ENCODE measurements at places on chromosomes 7 and 10.
A peak's percentile ranks its signal among the peaks of the same experiment; 100 is the strongest.

- DNase-seq, result peak; percentile 25
Observed at GRCh38 chr10:119416855-119417254, 125.7 kb downstream of the RGS10 start.

- DNase-seq, result no peak
Observed at GRCh38 chr10:61410353-61411070, 42.7 kb downstream of the TMEM26 start.

DNA sequence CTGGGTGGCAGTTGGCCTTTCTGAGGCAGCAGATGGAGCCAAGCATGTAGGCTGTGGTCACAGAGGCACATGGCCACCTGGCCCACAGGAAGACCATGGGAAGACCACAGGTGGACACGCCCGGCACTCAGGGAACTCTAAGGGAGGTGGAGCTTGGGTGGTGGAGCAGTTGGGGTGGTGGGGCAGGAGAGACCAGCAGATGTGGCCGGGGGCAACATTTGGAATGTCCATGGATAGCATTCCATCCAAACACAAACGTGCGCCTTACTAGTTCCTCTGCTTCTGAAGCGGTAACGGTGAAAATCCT lies 290.9 kb downstream of the PTPRN2 start:
- DNase-seq, result no peak

GRCh38 chr7:22934023-22934422 lies 79.9 kb downstream of the HYCC1 start:
- no peak for DNase-seq

DNA sequence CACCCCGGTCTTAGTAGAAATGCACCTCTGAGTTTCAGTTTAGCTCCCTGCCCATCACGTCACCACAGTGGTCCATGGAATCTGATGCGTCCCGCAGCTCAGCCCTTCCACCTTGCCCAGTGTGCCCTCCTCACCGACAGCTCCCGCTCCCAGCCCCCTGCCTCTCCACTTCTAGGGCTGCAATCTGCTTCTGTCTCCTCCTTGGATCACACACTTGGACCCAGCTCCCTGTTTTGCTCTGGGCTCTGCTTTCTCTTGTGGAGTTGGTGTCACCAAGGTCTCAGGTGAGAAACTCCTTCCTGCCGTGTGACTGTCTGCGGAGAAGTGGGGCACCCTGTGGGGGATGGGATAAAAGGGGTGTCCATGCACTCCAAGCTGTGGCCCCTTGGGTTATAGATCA lies 37.9 kb downstream of the GPR26 start:
- no peak for DNase-seq

GRCh38 chr10:127374074-127374680 lies 174.9 kb upstream of the NPS start:
- no peak for DNase-seq

DNA sequence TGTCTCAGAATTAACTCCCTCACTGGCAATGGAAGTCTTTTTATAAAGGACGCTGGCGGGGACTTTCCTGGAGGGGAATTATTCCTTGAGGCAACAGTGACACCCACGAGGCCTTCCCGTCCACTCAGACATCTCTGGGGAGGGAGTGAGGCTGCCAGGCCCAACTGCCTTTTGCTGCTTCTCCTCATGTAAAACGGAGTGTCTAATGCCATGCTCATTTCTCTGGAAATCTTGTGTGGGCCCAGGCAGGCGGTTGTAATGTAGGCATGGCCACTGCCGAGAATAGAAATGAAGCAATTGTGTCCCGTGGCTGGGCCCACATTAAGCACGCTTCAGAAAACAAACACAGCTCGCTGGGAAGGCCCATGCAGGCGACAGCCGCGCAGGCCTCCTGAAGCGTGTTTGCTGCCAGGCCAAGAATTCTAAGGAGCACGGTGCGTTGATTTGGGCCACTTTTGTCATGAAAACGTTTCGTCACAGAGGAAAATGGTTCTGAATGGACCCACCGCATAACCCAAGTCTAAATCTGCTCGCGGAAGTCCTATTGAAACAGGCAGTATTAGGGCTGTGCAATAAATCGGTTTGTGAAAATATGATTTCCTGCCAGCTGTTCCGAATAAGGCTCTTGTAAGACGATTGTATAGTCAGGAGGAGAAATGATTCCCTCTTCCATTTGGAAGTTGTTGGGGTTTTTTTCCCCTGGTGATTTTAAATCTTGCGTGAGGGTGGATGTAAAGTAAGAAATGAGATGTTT lies 104.2 kb upstream of the CHST15 start:
- DNase-seq, result no peak

DNA sequence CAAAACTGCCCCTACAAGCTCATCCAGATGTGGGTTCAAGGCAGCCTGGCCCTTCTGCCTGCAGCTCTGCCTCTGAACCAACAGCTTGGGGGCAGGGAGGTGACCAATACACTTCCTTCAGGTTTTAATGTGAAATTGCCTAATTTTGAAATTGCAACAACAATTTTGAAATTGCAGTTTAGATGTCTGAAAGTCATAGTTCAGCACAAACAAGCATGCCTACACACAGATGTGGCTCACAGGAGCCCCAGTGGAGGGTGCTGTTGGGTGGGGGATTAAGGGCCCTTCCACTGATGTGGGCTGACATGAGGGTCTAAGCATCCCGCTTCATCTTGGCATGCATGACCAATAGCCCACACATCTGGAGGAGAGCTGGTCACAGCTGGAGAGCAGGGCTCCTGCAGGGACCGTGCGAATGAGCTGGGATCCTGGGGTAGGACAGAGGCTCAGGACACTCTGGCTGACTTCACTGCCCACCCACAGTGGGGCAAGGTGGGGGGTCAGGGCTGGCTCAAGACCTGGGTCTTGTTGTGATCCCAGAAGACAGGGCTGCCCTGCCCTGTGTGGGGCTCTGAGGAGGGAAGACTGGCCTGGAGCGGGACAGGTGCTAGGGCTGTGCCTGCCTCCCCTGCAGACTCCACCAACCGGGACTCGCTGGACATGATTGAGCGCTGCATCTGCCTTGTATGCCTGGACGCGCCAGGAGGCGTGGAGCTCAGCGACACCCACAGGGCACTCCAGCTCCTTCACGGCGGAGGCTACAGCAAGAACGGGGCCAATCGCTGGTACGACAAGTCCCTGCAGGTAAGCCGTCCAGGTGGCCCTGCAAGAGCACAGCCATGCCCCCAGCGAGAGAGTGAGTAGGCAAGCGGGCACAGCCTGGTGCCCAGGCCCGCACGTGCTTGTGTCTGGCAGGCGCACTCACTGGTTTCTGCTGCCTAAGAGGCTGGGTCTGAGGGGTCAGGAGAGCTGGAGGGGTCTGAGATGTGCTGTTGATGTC lies 32.3 kb downstream of the CHAT start:
- no peak for DNase-seq

DNA sequence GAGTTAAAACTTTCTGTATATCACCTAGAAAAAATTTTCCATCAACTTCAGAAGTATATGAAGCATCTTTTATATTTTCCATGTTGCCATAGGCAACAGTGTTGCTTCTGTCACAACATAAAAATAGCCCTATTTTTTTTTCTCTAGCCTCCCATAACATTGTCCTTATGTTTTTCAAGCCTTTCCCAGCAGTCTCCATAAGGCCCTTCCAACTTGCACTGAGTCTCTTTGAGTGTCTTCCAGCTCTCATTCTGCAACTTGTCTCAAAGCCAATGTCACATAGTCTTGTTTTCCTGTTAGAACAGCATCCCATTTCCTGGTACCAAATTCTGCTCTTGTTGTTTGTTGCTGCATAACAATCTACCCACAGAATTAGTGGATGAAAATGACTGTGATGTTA lies 1055.5 kb upstream of the GHITM start:
- DNase-seq, result no peak

DNA sequence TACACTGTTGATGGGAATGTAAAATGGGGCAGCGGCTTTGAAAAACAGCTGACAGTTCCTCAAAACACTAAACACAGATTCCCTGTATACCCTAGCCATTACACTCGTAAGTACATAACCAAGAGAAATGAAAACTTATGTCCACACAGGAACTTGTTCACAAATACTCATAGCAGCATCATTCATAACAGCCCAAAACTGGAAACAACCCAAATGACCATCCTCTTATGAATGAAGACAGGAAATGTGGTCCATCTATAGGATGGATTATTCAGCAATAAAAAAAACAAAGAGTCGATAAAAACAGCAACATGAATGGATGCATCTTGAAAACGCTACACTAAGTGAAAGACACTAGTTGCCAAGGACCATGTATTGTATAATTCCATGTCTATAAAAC lies 23.7 kb downstream of the NMT2 start:
- no peak for DNase-seq

GRCh38 chr10:5559642-5560141 lies 34.9 kb downstream of the CALML3 start:
- DNase-seq, result no peak

DNA sequence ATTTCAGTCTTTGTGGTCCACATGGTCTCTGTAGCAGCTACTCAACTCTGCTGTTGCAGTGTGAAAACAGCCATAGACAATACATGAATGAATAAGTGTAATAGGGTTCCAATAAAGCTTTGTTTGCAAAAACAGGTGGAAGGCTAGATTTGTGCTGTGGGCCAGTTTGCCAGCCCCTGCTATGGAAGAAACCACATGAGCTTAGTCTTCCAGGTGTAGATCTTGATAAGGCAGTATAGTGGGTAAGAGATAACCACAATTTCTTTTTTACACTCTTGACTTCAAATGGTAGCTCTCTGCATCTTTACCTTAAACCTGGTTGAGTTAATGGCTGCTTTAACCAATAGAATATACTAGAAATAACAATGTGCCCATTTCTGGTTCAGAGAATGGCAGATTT lies 135.0 kb upstream of the PALS2 start:
- no peak for DNase-seq

GRCh38 chr7:107528461-107528860 lies 35.3 kb downstream of the COG5 start:
- no peak for DNase-seq

- no peak for DNase-seq
Observed at GRCh38 chr10:6068006-6068405, 5.8 kb upstream of the IL2RA start.

DNA sequence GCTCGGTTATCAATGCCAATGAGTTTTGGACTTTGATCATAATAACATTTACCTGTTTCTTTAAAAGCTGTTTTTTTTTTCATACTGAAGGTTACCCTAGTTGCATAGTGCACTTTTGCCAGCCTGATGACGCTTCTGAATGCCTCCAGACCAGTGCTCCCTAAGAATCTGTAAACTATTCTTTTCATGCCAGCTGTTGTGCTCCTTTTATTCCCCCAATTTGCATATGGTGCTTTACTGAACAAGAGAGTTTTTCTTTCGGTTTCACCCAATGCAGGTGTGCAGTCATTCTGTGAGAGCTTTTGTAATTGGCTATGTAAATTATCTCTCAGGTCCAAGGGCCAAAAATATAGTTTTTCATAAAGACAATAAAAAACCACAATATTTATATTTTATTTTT lies 48.1 kb upstream of the GLCCI1 start:
- DNase-seq, result no peak

DNA sequence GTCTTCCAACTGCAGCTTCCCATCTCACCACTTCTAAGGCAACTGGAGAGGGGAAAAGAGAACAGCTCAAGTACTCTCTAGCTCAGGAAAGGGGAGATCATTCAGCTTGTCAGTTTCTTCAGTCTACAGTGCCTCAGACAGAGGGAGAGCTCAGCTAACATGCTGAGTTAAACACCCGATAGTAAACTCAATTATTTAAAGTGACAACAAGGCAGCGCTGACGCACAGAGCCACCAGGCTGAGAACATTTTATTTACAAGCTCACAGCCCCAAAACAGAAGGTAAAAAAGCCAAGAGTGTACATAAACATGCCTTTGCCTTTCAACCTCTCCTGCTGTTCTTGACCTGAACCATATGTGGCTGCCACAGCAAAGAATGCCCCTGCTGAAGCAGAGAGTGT lies 10.1 kb upstream of the CUZD1 start:
- DNase-seq, result no peak

DNA sequence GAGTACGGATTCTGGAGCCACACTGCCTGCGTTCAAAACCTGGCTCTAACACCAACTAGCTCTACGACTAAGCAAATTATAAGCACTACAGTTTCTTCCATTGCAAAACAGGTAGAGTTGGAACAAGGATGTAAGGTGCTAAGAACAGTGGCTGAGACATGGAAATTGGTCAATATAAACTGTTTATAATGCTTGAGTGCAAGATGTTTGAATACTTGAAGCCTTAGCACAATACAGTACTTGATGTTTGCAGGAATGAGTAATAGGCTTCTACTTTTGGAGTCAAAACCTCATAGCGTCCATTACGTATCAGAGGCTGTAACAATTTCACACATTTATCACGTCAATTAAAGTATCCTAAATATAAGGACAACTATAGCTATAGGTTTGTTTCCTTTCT lies 6.9 kb downstream of the NT5C2 start:
- no peak for DNase-seq

GRCh38 chr10:112803961-112804401 lies 146.1 kb upstream of the TCF7L2 start:
- no peak for DNase-seq

DNA sequence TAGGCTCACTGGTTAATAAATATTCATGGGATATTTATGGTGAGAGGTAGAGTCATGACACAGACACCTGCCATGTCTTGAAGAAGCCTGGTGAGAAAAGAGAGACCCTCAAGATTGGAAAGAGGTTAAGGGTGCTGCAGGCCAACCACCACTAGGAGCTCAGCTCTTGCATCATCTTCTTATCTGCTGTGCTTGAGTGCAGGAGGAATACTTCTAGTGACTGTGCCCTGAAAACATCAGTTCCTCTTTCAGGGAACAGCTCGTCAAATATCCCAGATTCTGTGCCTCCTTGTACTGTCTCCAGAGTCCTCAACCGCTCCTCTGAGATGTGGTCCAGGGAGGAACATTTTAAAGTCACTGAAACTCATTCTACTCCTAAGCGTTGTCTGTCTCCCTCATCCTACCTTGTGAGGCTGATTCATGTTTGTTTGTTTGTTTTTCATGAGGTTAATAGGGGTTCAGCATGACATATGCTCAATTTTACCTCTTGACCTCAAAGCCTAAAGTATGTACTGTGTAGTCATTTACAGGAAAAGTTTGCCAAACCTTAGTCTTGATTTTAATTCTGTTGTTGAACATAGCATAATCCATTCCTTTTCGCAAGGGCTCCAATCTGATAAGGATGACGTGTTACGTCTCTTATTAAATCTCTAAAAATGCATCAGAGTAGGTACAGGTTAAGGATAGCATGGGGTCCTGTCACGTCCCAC lies 293.1 kb downstream of the C7orf25 start:
- DNase-seq, result no peak

GRCh38 chr7:47952224-47952623 lies 4.0 kb upstream of the PKD1L1 start:
- DNase-seq, result no peak

- no peak for DNase-seq
Observed at GRCh38 chr10:71277914-71278665, 41.0 kb upstream of the SLC29A3 start.
